ENCODE measurements at places on chromosomes 2 and 18.

DNA sequence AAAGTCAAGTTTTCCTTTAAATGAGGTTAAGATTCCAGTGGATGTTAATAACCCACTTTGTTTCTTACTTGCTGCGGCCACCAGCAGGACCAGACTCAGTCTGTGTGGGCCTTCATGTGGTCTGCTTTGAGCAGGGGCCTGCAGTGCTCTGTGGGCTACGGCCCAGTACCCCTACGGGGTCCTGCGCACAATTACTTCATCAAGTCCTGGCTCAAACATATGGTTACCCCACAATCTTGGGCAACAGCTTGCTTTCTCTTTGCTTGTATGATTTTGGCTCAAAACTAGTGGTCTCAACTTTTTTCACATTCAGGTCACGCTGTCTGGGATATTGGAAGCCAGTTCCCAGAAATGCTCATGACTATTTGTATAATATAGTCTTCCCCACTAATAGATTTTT, 64.2 kb downstream of the PTPN2 start:
- no peak for DNase-seq

- DNase-seq: peak; percentile 42
These were observed 414.2 kb upstream of the CHST9 start for GRCh38 chr18:27599202-27599829.

- DNase-seq: no peak
These were observed 44.2 kb downstream of the TGIF1 start for GRCh38 chr18:3494245-3494526.

DNA sequence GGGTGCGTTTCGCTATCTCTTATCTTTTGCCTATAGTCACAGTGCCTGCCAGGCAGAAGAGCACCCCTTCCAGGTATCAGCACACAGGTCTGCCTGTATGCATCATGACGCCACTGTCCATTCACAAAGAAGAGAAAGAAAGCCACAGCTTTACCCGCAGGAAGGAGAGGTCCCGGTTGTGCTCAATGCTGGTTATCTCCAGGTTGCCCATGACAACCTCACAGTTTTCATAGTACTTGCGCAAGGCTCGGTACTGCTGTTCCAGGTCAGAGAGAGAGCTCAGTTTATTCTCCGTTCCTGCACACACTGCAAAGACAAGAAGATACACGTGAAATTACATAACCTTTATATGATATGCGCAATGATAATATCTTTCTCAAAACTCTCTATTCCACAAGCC, 414.0 kb downstream of the ERBB4 start:
- DNase-seq: no peak

GRCh38 chr2:101415220-101415619, 27.9 kb upstream of the CREG2 start:
- no peak for DNase-seq

DNA sequence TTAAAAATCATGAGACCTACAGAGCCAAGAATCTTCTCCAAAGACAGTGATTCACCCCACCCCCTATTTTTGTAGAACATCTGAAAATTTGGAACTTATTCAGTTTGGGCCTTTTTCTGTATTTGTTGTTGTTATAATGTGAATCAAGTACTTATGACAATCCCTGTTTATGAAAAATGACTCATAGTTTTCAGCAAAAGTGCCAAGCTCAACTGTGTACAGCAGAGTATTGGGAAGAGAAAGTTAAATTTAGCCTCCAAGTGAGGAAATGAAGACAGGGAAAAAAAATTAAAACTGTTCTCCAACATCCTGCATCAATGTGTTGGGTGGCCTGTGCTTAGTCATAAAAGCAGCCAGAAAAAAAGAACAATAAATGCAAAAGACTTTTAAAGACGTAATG, 46.2 kb downstream of the LRATD1 start:
- DNase-seq: no peak

GRCh38 chr2:36586672-36587071, 11.3 kb downstream of the FEZ2 start:
- no peak for DNase-seq

DNA sequence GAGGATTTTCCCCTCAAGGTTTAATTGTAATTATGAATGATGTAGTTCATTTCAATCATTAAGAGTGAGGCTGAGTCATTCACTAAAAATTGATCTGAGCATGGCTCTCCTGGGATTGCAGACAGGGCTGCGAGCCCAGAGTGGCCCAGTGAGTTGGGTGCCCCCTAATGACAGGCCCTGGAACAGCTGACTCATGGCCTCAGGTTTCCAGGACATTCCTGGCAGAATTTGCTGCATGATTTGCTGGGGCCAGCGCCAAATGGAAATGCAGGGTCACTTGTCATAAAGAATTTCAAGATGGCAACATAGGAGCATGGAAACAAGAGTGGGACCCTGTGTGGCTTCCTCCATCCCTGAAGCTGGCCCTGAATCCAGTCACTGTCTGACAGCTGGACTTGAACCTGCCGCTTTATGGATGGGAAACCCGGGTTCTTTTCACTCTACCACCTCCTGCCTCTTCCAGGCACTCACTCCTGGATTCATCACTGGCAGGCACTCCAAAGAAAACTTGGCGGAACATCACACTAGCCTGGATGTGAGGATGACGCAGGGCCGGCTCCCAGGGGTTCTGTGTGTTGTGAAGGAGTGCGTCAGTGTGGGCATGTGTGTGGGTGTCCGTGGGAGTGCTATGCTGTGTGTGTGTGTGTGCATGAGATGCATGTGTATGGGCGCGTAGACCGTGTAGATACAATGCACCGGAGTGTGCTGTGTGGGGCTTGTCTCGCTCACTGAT, 15.2 kb downstream of the OTOF start:
- no peak for DNase-seq

GRCh38 chr2:15768615-15769014, 171.7 kb upstream of the MYCN start:
- peak; percentile 44 for DNase-seq

DNA sequence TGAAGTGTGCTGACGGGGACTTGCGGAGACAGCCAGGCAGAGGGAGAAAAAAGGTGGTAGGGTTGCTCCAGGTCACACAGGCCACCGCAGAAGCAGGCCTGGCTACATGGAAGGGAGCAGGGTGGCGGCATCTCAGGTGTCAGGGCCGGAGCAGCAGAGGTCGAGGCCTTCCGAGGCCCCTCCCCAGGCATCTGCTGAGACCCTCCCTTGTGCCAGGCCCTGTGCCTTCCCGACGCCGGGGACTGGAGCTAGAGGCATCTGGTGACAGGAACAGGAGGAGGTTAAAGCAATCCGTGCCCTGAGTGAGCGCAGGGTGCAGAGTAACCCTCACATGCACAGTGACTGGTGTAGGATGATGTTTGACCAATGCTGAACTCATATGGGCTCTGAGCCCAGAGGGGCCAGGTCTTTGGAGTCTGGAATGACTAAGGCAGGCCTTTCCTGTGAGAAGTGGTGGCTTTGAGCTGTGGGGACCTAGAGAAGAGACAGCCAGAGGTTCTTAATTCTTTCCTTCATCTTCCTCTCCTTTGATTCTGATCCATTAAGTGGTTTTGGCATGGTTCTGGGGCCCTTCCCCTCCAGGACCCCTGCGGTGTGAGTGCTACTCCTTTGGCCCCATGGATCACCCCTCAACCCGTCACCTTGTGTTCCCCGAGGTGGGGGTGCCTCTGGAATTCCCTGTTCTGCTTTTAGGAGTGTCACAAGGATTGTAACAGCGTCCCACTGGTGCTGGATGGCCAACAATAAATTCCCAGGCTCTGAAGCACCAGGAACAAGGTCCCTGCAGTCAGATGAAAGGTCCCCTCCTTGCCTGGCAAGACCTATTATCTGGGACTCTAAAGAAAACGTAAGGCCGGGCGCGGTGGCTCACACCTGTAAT, 72.1 kb downstream of the KLHL29 start:
- DNase-seq: no peak

DNA sequence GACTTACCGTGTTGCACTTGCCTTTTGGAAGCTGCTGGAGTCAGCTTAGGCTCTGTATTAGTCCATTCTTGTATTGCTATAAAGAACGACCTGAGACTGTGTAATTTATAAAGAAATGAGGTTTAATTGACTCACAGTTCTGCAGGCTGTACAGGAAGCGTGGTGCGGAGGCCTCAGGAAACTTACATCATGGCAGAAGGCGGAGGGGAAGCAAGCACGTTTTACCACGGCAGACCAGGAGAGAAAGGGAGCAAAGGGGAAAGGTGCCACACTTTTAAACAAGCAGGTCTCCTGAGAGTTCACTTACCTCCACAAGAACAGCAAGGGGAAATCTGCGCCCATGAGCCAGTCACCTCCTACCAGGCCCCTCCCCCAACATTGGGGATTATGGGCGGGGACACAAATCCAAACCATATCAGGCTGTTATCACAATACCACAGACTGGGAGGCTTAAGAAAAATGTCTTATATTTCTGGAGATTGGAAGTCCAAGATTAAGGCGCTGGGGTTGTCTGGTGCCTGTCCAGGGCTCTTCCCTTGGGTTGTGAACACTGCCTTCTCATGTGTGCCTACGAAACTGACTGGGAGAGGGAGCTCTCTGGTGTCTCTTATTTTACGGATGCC, 3.6 kb upstream of the D2HGDH start:
- DNase-seq: no peak

GRCh38 chr2:222899413-222900181, 38.8 kb downstream of the ACSL3 start:
- DNase-seq: no peak

- no peak for DNase-seq
These were observed 359.9 kb upstream of the HNRNPA3 start for GRCh38 chr2:176852667-176853066.

- DNase-seq: no peak
These were observed 30.8 kb upstream of the ODC1 start for GRCh38 chr2:10478916-10479315.

Data from renal pelvis (tissue), 12 donors.